ENCODE measurements at places on chromosomes 13 and 19.

- no peak for DNase-seq
Observed at GRCh38 chr19:18265582-18265981, 8.7 kb downstream of the IQCN start.

DNA sequence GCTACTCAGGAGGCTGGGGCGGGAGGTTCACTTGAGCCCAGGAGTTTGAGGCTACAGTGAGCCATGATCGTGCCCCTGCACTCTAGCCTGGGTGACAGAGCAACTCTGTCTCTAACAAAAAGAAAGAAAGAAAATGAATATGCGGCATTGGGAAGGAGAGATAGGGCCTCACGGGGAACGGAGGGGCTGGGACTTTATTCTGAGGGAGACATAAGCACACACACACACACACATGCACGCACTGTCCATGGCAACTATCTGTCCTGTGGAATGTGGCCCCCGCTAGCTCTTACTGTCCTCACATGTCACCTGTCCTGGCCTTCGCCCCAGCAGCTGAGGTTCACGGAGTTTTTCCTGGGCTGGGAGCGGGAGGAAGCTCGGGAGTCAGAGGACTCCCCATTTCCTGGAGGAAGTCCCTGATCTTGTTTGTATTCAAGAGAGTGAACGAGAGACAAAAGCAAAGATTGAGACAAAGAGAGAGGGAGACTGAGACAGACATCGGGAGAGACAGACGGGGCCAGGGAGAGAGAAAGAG is 654 bp downstream of the STAP2 start:
- DNase-seq, result peak; percentile 13

DNA sequence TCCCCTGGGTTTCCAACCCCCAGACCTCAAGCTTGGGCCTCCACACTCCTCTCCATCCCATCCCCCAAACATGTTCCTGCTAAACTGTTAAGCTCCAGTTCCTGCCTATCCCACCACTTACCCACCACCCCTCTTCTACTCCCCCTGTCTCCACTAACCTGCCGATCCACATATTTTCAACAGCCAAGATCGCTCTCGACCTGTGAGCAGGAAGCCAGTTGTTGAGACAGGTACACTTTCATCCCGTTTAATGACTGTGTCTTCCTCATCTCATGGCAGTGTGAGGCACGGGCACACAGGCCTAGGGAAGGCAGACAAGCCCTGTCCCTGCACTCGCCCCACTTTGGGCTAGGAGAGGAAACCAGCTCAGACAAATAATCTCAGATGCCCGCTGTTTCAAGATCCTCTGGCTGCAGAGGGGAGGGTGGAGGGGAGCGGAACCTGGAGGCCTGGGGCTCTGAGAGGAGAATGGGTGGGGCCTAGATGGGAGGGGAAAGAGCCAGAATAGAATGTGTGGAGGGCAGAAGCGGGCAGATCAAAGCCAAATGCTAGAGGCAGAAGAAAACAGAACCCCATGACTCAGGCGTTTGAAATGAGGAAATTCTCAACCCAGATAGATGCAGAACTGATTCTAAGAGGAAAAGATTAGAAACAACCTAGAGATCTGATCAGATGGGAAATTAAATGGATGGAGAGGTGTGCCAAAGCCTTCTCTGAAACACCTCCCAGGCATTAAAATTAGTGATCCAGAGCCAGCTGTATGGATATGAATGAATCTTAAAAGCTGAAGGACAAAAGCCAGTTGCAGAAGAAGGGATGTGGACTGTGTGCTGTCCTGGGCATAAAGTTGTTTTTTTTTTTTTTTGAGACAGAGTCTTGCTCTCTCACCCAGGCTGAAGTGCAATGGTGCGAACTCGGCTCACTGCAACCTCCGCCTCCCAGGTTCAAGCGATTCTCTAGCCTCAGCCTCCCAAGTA is 16.9 kb upstream of the CYP2S1 start:
- no peak for DNase-seq

- peak; percentile 9 for DNase-seq
Observed at GRCh38 chr13:98454389-98454881, 122.5 kb downstream of the STK24 start.

GRCh38 chr19:40671404-40671803 is 19.0 kb downstream of the NUMBL start:
- DNase-seq, result no peak

GRCh38 chr19:3518255-3518654 is 12.1 kb downstream of the FZR1 start:
- no peak for DNase-seq

DNA sequence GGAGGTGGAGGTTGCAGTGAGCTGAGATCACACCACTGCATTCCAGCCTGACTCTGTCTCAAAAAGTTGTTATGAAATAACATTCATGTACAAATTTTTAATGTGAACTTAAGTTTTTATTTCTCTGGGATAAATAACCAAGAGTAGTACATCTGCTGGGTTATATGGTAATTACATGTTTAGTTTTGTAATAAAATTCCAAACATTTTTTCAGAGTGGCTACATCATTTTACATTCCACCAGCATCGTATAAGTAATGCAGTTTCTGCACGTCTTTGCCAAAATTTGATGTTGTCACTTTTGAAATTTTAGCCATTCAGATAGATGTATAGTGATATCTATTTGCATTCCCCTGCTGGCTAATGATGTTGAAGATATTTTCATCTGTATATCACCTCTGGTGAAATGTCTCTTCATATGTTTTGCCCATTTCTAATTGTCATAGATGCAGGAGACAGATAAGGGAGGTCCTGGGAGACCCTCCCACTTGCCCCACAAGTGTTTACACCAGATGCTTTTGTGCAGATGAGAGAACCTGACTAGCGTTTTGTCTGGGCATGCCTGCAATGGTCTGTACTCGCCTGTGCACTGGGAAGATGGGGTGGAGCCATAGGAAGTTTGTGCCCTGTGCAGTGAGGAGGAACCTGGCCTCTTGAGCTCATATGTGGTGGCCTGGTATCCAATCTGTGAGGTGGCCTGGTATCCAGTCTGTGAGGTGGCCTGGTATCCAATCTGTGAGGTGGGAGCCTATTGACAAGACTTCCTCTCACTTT is 12.7 kb upstream of the KBTBD6 start:
- no peak for DNase-seq

DNA sequence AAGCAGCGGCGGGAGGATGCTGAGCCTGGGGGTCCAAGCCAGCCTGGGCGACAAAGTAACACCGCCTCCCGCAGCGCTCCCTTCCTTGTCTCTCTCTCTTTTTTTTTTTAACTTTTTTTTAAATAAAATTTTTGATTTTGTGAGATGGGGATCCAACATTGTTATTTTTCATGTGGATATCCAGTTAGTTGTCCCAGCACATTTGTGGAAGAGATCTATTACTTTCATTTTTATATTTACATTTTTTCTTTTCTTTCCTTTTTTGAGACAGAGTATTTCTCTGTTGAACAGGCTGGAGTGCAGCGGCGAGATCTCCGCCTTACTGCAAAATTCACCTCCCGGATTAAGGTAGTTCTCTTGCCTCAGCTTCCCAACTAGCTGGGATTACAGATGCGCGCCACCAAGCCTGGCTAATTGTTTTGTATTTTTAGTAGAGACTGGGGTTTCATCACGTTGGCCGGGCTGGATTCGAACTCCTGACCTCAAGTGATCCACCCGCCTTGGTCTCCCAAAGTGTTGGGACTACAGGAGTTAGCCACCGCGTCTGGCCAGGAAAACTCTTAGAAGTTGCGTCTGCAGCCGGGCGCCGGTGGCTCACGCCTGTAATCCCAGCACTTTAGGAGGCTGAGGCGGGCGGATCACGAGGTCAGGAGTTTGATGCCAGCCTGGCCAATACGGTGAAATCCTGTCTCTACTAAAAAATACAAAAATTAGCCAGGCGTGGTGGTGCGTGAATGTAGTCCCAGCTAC is 19.4 kb downstream of the ZNF816 start:
- DNase-seq, result no peak

DNA sequence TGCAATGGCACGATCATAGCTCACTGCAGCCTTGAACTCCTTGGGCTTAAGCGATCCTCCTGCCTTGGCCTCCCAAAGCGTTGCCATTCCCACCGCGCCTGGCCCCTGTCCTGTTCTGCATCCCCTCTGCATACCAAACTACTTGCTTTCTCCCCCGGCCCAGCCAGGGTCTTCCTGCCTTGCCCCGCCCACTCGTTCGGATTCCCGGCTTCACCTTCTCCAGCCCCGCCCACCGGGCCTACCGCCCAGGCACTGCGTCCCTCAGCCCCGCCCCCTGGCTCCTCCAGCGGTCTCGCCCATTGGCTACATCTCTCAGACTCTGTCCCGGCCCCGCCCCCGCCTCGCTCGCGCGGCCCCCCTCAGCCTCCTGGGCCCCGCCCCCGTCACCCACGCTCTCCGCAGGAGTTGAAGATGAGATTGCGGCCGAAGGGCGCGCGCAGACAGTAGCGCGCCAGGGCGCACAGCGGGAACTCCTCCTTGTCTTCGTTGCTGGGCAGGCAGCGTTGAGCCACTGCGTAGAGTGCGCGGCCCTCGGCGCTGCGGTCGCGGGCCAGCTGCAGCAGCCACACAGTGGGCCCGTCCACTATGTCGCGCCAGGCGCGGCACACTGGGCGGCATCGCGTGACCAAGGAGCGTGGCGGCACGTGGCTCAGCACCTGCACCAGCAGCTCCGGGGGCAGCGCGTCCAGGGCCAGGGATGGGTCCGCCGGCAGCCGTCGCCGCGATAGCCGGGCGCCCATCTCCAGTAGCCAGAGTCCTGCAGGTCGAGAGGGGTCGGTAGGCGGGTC is 19.0 kb downstream of the MRPS12 start:
- peak; percentile 57 for DNase-seq

DNA sequence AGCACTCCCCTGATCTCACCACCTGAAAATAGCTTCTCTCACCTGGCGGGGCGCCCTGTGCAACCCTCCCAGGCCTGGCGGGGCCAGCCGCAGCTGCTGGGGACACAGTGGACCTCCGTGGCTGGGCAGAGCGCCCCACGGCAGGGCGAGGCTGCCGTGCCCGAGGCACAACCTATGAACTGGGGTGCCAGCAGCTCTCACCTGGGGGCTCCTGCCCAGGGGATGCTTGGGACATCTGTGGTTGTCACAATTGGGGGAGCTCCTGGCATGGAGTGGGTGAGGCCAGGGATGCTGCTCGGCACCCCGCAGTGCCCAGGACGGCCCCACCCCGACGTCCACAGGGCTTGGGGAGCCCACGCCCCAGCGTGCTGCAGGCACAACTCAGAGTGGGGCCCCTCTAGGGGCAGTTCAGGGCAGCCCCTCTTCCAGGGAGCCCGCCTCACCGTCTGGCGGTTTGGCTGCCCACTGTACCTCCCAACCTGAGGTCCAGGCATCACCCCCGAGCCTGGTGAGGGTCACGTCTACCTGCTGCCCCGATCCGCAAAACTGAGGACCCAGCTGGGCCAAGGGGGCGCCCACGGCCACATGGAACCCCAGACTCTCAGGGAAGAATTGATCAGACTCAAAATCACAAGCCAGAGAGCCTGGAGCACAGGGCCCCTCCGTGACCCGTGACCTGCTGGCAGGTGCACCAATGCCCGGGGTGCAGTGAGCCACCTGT is 5.7 kb downstream of the TMEM259 start:
- no peak for DNase-seq

DNA sequence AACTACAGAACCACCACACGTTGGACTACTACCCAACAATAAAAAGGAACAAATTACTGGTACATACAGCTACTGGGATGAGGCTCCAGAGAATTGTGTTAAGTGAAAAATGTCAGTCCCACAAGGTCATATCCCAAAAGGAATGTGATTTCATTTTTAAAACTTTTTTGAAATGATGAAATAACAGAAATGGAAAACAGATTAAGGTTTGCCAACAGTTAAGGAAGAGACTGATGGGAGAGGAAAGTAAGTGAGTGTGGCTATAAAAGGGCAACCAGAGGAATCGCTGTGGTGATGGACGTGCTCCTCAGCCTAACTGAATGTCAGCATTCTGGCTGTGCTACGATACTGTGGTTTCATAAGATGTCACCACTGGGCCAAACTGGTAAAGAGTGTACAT is 512.8 kb downstream of the UQCRFS1 start:
- no peak for DNase-seq

- DNase-seq, result no peak
Observed at GRCh38 chr13:29587645-29588044, 7.8 kb downstream of the SLC7A1 start.

GRCh38 chr19:55902080-55902751 is 29.9 kb downstream of the NLRP13 start:
- DNase-seq, result no peak

DNA sequence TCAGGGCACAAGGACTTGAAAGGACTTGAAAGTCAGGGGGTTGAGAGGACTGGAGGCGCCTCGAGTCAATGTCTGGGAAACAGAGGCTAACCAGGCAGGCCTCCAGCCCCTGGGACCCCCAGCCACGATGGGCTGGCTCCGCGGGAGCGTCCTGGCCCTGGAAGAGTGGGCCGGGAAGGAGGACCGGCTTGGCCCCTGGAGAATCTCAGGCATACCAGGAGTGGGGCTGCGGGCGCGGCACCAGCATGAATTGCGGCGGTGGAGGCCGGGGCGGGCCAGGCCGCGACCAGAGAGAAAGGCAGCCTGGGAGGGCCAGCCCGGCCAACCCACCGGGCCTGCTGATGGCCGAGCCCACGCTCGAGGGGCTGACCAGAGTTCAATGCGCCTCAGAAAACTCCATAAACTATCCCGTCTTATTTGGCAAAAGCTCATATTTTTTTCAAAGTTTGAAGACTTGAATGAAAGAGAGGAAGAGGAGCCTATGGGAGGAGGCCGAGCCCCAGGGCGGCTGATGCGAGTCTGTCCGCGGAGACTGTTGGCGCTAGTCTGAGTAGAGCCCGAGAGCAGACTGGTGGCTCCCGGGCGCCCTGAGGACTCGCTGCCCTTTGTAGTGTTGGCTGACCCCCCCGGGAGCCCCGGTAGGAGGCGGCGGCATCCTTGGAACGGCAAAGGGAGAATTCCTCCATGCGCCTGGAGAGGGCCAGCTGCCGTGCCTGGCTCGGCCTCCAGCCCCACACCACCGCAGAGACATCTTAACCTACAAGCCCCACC is 68.0 kb downstream of the MLLT1 start:
- DNase-seq, result no peak

DNA sequence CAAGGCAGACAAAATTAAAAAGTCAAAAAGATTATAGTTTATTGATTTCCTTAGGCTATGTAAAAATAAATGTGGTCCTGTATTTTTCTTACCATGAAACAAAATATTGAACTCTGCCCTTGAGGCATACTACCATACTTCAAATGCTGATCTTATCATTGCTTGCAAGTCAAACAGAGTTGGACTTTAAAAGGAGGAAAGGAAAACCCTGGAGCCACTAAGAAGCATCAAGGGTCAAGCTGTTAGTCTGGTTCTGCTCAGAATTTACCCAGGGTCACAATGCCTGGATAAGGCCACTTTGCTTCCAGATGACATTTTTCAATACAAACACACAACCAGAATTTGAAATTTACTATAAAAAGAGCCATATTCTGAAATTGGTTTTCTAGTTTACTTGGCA is 2.2 kb upstream of the FREM2 start:
- DNase-seq, result no peak

- DNase-seq, result no peak
Observed at GRCh38 chr13:29301027-29301426, 294.5 kb downstream of the SLC7A1 start.

All from NCI-H2029 treated with DMSO at 0.1 percent for 48 hours (cell line).